Mammary epithelial cell (primary cell): ENCODE measurements at places on chromosomes 3 and 15.
A peak's percentile ranks its signal among the peaks of the same experiment; 100 is the strongest.

DNA sequence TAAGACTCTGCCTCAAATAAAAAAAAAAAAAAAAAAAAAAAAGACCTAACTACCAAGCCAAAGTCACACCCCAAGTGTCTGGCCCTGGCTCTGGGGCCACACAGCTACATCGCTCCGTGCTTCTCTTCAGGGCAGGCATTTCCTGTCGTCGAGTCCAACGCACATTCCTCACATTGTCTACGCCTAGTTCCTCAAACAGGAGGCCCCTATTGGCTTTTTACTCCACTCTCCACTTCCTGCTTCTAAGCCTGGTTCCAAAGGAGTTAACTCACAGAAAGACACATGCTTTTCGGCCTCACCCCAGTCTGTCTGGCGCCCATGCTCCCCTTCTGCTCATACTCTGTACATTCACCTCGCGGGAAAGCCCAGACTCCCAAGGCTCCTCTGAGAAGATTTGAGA lies 28.8 kb downstream of the KNG1 start:
- peak; percentile 14 for DNase-seq

DNA sequence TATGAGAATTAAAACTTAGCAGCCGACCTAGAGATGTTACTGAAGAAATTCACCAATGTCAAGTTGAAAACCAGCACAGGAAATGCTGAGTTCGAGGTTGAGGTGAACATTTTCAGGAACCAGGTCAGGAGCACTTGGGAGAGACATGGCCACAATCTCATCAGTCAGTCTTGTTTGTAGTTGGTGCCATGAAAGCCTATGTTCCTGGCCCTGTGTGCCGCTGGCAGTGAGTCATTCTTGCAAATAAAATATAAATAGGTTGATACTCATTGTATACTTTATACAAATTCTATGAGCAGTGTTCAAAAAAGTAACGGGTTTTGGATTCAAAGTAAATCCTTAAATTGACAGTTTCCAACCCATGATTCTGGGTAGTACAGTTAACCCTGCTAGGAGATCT lies 1.5 kb upstream of the FSIP1 start:
- no peak for DNase-seq

- peak; percentile 95 for DNase-seq
Observed at GRCh38 chr3:27758083-27758482, 36.0 kb upstream of the EOMES start.

GRCh38 chr3:12400616-12401194 lies 83.6 kb upstream of the TSEN2 start:
- DNase-seq = peak; percentile 14
